ENCODE measurements at places on chromosomes 1 and 21.

DNA sequence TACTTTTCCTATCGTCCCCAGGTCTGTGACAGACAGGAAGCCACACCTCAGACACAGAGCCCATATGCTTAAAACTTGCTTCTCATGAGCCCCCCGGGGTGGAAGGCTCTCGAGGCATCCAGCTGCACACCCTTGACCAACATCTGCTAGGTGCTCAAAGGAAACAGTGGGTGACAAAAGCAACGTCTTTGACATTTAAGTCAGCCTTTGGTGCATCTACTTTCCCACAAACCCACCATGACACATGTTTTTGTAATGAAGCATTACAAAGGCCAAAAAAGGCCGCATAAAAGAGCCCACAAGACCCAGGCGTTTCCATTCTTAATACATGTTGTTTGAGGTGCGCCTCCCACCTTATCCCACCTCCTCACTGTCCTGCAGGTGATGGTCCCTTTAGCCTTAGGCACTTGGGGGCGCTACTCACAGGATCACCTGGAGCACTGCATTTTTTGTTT is 11.8 kb upstream of the FASLG start:
- no peak for DNase-seq

GRCh38 chr1:224707843-224708725 is 92.0 kb downstream of the CNIH3 start:
- no peak for DNase-seq

GRCh38 chr1:224545571-224545970 is 70.5 kb upstream of the CNIH3 start:
- no peak for DNase-seq

- DNase-seq, result no peak
Measured at GRCh38 chr1:1938613-1939295, 19.7 kb upstream of the TMEM52 start.

DNA sequence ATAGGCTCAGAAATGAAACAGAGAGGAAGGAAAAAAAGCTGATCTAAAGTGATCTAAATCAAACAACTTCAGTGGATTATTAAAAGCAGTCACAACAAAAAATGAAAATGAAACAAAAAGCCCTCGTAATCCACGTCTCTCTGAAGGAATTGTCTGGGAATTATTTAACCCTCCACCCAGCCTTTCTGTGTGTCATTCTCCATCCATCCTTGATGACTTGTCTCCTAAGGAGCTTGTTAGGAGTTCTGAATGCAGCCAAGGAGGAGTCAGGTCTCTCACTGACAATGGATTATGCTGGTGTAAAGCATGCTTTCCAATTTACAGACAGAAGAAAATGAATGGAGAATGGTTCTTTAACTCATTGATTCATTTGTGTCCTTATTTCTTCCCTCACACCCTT is 359.3 kb upstream of the RUNX1 start:
- DNase-seq, result no peak

DNA sequence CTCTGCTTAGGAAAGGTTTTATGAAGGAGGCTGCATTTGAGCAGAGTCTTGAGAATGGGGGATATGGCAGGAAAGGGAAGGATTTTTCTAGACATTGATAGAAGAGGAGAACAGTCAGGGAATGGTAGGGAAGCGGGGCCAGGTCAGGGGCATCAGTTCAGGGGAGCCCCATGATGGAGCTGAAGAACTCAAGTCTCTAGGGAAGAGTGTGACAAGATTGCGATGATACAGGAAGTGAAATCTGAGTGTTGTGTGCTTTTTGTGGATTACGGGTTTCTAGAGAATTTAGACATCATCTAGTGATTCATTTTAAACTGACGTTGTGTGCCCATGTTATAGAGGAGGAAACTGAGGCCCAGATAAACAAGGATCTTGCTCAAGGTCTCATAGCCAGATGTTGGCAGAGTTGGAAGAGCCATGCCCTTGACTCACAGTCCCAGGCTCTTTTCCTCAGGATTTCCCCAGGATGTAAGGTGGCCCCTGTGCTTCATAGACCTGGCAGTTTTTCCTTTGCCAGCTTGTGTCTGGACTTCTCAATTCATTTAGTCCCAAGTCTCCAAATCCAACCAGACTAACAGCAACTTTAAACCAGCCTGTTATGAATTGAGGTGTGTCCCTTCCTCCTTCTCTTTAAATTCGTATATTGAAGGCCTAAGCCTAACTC is 130.3 kb downstream of the ROR1 start:
- DNase-seq, result no peak

DNA sequence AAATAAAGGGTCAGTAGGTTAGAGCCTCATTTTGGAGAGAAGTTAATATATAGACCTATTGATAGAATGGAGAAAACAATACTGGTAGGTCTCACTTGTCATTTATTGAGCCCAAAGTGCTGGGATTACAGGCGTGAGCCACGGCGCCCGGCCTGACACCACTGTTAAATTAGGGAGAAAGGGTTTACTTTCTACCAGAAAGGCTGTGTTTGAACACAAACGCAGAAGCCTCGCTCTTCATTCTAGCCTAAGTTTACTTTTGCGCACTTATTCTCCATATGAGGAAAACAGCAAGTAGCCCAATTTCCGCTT is 710 bp upstream of the PRPF3 start:
- DNase-seq, result no peak

GRCh38 chr1:54547601-54548388 is at the start of gene ACOT11:
Gene ACOT11 (plus strand): TSS chr1:54548228. CDS start chr1:54548310, 82 bp downstream.
- no peak for DNase-seq

GRCh38 chr1:163120372-163120771 is 51.2 kb downstream of the RGS4 start:
- no peak for DNase-seq

DNA sequence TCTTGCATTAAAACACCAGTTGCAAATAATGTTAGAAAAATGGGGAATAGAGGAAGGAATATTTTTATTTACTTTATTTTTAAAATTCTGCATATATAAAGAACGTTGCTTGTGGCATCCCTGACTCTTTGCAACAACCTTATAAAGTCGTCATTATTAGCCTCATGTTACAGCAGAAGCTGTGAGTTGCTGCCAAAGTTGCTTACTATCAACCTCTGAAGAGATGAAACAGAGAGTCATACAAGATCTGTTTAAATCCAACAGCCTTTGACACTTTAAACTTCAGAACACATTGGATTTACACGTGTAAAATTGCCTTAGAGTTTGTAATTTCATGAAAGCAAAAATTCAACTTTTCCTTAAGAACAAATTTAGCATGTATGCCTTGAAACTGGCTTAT is 221.9 kb downstream of the MRPL39 start:
- DNase-seq, result no peak

DNA sequence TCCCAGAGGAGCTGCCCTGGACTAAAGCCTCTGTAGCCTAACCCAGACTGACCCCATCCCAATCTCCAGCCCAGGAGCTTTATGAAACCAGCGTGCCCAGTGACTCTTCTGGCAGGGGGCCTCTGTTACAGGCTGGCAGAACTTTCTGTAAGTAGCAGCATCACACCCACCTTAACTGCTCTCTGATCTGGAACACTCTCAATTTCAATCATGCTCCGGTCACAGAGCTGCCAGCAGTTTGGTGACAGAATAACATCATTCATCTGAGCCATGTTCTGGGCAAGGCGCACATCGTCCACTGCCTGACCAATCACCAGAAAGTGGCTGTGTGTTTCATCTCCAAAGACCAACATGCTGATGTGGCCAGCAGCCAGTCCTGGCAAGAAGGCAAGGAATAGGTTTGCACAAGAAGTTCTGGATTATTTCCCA is 14.7 kb downstream of the ADCY10 start:
- DNase-seq, result no peak

GRCh38 chr1:248288391-248288790 is 10.6 kb upstream of the OR2T33 start:
- no peak for DNase-seq

DNA sequence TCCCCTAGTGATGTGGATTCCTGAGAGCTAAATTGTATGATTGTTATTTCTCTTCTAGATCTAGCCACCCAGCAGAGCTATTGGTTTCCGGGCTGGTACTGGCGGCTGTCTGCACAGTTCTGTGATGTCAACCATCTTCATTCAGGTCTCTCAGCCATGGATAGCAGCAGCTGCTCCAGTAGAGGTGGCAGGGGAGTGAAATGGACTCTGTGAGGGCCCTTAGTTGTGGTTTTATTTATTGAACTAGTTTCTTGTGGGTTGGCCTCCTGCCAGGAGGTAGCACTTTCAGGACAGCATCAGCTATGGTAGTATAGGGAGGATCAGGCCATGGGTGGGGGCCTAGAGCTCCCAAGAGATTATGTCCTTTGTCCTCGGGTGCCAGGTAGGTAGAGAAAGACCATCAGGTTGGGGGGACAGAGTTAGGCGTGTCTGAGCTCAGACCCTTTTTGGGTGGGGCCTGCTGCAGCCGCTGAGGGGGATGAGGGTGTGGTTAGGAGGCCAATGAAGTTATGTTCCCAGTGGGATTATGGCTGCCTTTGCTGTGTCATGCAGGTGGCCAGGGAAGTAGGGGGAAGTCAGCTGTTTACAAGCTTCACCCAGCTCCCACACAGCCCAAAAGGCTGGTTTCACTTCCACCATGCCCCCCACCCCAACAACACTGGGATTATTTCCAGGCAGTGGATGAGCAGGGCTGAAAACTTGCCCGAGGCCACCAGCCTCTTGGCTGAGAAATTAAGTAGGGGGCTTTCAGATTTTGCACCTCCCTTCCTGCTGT is 55.1 kb upstream of the RGS4 start:
- no peak for DNase-seq

DNA sequence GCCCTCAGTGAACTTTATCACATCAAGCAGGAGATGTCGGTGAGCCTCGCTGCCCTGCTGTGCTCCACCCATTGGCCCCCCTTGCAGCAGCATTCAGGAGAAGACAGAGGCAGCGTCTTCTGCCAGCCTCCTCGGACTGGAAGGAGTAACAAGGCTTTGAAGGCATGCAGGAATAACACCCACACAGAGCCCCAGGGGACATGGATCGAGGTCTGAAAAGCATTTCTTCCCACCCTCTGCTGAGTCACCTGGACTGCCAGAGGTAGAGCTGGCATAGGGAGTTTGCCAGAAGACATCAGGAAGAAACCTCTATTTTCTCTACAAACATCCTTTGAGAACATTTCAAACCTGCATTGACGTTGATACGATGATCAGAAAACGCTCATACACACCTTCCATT is 42.9 kb downstream of the COL18A1 start:
- no peak for DNase-seq
